Activated T-cell treated with anti-CD3 and anti-CD28 coated beads for 24 hours (primary cell): ENCODE measurements at places on chromosomes 5 and 9.

DNA sequence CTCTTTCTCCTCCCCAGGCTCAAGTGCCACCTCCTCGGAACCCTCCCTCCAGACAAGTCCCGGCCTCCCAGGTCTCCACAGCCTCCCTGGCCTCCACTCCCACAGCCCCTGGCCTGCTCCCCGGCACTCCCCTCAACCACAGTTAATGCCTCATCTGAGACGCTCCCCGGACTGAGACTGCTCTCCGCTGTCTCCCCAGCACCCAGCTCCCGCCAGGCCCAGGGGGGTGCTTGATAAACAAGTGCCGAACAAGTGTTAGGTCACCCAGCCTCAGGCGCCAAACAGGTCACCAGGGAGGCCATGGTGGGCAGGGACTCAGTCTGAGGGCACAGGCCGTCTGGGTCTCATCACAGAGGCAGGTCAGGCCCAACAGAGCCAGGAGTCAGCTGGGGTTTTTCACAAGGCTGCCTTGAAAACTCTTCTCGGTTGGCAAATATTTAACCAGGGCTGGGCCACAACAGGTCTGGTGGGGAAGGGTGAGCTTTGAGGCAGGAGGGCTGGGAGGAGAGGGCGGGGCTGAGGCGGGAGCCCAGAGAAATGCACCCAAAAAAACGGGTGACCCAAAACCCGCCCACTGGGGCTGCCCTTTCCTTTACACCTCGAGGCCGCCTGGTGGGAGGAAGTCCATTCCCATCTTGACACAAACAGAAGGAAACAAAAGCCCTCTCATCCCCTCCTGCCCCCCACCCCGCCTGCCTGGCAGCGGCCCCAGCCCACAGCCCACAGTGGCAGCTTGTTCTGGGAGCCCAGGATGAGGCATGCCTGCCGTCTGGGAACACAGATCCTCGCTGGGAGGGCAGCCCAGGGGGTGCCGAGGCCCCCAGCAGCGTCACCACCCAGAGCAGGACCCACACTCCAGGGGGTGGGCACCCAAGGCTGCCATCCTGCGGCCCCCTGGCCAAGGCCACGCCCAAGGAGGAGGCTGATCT lies 66.6 kb upstream of the STXBP1 start:
- no peak for DNase-seq

DNA sequence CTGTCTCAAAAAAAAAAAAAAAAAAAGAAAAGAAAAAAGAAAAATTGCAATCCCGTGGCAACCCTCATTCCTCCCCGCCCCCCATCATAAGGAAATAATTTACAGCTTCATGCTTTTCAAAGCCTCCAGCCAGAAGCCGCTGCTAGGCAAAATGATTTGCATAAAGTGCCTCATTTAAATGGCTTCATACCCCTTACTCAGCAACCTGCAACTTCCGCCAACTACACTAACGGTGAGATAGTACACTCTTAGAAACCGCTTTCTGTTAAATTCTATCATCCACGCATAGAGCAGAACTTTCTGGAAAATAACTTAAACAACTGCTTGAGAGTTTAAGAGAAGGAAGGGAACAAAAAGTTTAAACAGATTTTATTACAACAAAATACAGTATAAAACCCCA lies 17.8 kb downstream of the SERINC5 start:
- DNase-seq = no peak

DNA sequence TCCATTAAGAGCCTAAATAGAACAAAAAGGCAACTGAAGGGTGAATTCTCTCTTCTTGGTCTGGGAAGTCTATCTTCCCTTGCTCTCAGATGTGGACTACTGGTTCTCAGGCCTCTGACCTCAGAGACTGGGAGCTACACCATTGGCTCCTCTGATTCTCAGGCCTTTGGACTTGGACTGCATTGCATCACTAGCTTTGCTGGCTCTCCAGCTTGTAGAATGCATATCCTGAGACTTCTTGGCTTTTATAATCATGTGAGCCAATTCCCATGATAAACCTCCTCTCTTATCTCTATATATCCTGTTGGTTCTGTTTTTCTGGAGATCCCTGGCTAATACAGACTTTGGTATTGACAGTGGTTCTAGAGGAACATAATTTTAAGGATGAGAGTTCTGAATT lies 89.8 kb downstream of the PSAT1 start:
- no peak for DNase-seq

GRCh38 chr9:16871336-16872151 lies 1.1 kb upstream of the BNC2 start:
- DNase-seq = no peak

- DNase-seq = no peak
Observed at GRCh38 chr5:4640795-4641194, 499.3 kb upstream of the ADAMTS16 start.

DNA sequence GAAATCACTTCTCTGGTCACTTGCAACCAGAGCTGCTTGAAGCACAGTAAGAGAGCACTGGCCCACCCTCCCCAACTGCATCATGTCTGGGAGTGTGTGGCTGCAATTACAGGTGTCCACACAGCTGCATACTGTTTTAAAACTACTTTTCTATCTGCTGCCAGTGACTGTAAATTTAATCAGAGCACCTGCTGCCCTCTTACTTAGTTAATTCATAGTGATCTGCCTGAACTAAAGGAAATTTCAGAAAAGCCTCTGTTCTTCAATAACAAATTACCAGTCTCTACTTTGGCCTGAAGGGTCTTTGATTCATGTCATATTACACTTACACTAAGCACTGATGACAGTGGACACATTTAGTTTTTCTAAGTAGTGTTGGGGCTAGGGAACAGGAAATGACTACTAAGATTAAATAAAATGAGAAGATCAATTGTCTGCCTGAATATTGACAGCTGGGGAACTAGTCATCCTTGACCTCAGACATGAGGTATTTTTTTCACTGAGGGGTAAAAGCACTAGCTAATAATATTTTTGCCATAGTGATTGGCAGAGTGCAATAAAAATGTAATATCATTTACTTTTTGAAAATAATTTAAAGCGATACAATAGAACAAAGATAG lies 788.9 kb upstream of the GRAMD2B start:
- DNase-seq = no peak

GRCh38 chr9:77731930-77732329 lies 83.8 kb upstream of the GNA14 start:
- DNase-seq = no peak

GRCh38 chr5:120690621-120691407 lies 226.7 kb downstream of the PRR16 start:
- DNase-seq = no peak

- no peak for DNase-seq
Observed at GRCh38 chr9:79551586-79551985, 20.2 kb upstream of the TLE4 start.

- DNase-seq = no peak
Observed at GRCh38 chr9:113421726-113422125, 11.2 kb downstream of the C9orf43 start.

- no peak for DNase-seq
Observed at GRCh38 chr5:32475334-32476097, 31.0 kb upstream of the ZFR start.

DNA sequence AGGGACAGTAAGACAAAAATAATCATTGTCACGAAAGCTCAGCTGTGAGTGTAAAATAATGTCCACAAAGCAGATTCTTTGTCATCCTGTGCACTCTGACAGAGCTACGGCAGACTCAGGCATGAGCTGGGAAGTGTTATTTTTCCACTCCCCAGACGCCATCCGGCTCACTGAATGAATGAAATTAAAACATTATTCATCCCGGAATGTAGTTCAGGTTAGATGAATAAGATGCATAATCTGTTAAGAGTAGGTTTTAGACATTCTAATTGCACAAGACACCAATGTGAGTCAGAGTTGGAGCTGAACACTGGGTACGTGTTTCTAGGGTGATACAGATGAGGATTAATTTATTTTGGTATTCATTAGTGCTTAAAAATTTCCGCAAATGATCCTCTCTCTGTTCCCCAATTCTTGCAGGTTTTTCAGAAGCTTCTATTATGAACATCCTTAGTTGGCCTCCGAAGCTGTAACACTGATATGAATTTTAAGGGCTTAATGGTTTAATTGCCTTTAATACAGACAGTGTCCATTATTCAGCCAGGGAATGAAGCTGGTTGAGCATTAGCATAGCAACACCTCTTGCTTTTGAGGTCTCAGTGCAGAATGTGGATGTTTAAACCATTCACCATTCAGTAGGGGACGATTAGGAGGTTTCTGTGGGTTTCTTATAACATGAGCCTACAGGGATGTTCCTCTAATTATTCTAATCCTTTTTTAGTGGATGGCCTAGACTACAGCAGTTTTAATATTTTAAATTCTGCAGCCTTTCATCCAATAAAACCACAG lies 65.6 kb upstream of the FRRS1L start:
- DNase-seq = no peak

DNA sequence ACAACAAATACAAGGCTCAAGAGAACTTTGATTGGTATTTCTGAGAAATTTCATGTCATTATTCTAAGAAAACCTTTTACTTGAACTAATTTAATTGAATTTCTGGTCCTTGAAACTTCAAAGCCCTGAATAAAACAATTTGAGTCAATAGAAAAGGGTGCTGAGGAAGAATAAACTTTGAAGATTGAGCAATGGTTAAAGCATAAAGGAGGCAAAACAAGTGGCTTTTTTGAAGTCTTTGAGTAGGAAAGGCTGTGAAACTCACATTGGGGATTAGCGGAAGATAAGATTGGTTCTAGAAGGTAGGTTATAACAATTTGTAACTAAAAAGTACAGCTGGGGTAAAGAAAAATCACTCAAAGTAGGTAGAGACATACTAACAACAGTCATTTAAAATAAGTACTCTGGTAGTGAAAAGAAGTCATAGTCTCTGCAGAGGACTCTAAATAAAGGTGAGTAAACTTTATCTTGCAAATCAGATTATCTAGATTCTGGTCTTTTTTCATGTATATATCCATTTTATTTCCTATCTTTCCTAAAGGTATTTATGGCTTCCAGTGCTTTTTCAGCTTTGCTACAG lies 6.4 kb upstream of the PLPP1 start:
- no peak for DNase-seq

- DNase-seq = peak; percentile 34
Observed at GRCh38 chr5:2038321-2039179, 155.8 kb upstream of the IRX4 start.

GRCh38 chr9:23220957-23221356 lies 605.1 kb downstream of the ELAVL2 start:
- DNase-seq = no peak

DNA sequence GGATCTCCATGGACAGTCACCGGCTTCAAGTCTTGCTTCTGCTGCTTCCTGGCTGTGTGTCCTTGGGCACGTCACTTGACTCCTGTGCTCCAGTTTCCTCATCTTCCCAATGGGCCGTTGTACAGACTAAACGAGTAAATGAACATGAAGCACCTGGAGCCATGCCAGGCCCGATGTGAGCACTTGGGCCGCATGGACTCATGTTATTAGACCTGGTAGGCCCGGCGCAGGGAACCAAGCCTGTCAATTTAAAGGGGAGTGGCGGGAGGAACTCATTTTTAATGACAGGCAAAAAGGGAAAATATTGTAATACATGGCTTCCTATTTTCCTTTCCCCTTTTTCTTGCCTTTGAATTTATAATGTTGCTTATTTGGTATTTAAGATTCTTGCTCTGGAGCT lies 47.5 kb downstream of the TENT4A start:
- DNase-seq = no peak

DNA sequence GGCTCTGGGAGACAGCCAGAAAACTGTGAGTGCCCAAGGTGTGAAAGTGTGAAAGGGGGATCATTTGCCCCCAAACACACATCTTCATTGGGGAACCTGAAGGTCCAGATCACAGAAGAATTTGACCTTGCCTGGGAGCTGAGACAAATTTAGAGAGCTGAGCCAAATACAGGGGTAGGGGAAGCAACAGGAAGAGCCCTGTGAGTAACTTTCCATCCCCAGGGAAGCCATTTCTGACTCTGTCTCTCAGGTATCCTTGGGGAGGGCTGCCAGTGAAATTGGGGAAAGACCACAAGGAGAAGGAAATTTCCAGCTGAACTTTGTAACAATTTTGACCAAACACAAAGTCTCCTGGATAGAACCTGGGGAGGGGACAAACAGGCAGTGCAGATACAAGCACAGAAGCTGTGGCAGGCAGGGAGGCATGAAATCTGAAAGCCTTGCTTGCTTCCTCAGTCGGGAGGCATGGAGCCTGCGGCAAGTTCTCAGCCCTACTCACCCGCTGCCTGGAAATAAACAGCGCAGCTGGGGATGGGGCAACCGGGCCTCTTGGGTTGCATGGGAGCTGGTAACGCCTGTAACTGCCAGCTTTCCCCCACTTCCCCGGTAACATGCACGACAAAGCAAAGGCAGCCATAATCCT lies 31.5 kb upstream of the ZCCHC9 start:
- no peak for DNase-seq

DNA sequence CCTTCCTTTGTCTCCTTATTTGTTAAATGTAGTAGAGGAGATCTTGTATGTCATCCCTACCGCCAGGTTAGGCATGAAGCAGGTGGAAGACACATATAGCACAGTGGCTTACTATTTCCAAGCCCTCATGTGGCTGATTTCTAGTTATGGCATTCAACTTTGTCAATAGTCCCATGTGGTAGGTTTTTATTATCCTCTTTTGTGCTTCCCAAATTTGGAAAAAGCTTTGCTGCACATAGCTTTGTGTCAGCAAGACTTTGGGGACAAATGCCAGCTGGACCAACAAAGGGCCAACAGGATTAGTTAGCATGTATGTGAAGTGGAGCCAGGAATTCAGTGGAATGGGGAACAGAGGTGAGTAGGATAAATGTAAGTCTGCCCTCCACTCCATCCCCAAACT lies 276.3 kb downstream of the PSAT1 start:
- no peak for DNase-seq

GRCh38 chr5:113162770-113163169 lies 186.2 kb downstream of the DCP2 start:
- DNase-seq = no peak

- DNase-seq = peak; percentile 51
Observed at GRCh38 chr9:109117856-109118807, 1.6 kb downstream of the TMEM245 start.

- DNase-seq = no peak
Observed at GRCh38 chr5:17241635-17242034, 24.2 kb downstream of the BASP1 start.

DNA sequence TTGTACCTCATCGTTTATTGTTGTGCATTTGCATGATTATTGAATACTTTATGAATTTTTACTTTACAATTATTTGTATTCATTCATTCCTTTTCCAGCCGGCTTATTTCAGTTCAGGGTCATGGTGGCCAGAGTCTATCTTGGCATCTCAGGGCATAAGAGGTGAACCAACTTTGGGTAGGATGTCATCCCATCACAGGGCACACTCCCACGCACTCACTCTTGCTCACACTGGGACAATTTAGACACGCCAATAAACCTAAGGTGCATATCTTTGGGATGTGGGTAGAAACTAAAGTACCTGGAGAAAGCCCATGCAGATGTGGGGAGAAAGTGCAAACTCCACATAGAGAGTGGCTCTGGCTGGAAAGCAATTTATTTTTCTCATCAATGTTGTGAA lies 158.1 kb upstream of the MAST4 start:
- no peak for DNase-seq

DNA sequence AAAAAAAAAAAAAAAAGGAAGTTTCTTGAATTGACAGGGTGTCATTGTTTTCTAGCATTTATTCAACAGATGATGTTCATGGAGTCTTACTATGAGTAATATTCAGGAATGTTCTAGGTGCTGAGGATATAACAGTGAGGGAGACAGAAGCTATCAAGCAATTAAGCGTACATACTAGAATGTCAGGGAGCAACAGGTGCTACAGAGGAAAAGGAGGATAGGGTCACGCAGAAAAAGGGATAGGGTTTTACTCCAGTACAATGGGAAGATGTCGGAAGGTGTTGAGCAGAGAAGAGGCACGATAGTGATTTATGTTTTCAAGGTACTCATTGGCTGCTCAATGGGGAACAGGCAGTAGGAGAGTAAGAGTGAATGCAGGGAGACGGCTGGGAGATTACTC lies 6.6 kb upstream of the RASGRF2 start:
- no peak for DNase-seq

- DNase-seq = no peak
Observed at GRCh38 chr9:21592063-21592338, 109.9 kb upstream of the IFNE start.
